ENCODE measurements at places on chromosomes 5 and 9.

DNA sequence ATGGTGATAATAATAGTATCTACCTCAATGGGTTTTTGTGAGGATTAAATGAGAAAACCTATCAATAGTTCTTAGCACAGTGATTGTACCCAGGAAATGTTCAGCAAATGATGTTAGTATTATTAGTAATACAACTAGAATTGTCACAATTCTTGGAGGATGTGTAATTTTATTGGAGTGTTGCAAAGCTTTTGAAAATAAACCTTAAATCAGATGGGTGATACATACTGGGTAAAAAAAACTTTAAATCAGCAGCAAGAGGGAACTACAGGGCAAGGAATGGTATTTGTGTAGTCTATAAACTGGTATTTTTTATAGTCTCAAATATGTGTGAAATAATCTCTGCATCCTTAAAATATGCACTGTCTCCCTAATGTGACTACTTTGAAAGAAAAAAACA, 371.6 kb downstream of the PIK3R1 start:
- DNase-seq, result no peak

GRCh38 chr9:82799286-82799685, 263.7 kb downstream of the RASEF start:
- no peak for DNase-seq

- DNase-seq, result no peak
These were observed 1.2 kb downstream of the LCN15 start for GRCh38 chr9:136762915-136763648.

DNA sequence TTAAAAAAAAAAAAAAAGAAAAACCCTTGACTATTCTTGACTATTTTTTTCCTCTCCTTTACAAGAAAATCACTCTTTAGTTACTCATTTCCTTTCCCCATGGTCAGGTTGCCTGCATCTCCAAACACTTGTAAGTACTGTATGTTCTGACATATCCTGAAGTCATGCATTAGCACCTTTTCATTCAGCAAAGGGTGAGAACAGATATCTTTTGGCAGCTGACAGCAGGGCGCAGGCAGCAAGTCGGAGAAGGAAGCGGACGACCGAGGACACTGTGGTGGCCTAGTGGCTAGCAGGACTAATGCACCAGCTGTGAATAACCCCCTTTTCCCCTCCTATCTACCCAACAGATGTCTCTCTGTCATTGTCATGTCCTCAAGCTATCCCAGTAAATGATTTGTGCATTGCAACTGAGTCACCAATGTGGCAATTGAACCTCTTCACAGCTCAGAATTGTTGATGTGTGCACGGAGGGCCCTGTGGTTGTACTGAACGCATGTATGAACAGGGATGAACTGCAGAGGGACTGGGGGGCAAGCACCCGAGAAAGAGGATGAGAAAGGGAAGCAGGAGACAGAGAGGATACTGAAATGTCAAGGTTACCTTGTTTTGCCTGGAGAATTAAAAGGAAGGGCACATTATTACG, 996.0 kb upstream of the ARRDC3 start:
- no peak for DNase-seq

- DNase-seq, result no peak
These were observed 13.6 kb downstream of the IL33 start for GRCh38 chr9:6229186-6229585.

- no peak for DNase-seq
These were observed 296.0 kb downstream of the ATPSCKMT start for GRCh38 chr5:9953691-9954090.

DNA sequence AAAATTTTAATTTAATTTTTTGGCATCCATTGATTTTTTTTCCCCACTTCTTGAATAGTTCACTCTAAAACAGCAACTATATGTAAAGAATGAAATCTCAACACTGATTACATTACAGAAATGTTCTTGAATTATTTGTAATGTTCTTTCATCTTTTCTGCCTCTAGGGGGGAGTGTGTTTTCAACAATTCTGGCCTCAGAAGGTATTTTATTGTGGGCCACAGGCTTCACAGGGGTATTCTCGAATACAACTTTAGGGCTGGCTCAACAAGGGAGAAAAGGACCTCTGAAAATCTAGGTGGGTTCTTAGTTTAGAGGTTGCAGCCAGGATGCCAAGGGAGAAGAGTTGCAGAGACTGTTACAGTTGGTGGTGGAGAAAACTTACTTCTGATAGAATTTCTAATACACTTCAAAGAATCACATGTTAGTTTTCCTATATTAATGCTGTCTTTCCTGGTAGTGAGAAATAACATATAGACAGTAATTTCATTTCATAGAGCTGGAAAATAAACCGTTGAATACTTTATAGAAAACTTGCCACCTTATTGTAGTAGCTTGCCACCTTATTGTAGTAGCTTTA, 3.6 kb upstream of the NPR3 start:
- no peak for DNase-seq

DNA sequence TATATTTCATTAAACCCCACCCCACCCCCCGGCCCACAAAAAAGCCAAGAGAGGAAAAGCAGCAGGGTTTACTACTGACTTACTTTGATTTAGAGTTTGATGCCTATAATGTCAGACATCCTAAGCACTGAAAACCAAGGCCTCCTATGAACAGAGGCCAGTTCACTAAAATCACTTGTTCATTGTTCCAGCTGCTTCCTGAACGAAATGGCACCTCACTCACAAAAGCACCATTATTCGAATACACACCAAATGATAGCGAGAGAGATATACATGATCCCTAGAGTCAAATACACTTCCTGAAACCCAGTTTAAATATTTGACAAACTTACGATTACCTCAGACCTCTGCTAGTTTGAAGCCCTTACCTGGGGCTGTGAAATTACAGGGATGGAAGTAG, 66.6 kb downstream of the LPAR1 start:
- no peak for DNase-seq

DNA sequence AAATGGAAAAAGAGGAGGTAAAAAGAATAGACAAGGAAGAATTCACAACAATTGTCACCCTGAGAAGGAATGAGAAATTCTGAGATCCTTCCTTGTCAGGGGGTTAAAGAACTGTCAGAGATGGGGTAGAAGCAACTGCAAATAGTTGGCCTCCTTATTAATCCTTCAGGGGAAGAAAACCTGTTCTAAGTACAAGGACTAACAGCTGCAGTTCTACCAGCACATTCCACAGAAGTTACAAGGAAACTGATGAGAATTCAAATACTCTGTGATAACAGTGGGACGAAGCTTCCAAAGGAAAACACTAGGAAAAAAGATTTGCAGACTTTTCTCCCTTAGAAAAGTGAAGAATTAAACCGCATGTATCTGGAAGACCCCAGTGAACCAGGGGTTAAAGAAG, 93.7 kb downstream of the OR2K2 start:
- no peak for DNase-seq

- no peak for DNase-seq
These were observed 233.8 kb downstream of the SEMA6A start for GRCh38 chr5:116340799-116341198.
